ENCODE measurements at places on chromosomes 4 and X.

DNA sequence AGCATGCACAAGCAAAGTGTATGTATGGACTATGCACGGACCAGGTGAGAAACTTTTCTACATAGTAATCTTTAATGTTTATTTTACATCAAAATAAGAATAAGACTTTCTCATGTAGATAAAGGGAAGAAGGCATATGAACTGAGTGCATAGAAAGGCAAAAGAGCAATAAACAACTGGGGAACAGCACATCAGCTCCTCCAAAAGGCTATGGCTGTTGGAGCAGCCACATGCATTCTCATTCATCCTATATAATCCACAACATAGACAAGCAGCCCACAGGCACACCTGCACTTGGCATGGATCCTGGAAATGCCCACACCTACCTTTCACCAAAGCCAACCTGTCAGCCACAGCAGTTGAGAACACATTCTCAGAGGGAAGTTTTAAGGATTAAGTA, 586.9 kb upstream of the INTU start:
- DNase-seq: no peak

- DNase-seq: no peak
These were observed 143.6 kb downstream of the APBB2 start for GRCh38 chr4:41070516-41071281.

GRCh38 chrX:120671963-120672362, 42.1 kb upstream of the C1GALT1C1 start:
- DNase-seq: no peak

- DNase-seq: no peak
These were observed 27.8 kb upstream of the BMP2K start for GRCh38 chr4:78748381-78748780.

- DNase-seq: no peak
These were observed 48.6 kb downstream of the FAM53A start for GRCh38 chr4:1635464-1635863.

DNA sequence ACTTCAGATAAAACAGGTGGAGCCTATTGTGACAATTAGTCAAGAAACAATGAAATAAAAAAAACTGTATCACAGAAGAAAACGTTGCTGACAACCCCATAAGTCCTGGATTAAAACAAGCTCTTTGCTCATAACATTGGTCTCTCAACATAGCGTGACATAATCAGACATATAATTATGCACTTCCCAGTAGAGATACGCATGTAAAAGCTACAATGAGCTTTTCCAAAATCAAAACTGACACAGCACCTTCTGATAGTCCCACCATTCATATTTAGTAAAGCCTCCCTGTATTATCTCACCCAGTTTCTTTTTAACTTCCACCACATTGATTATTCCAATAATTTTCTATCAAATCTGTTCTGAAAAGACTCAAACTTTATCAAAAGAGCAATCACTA, 372.1 kb upstream of the SMIM31 start:
- DNase-seq: no peak

GRCh38 chrX:20971250-20971649, 403.0 kb upstream of the CNKSR2 start:
- DNase-seq: no peak

DNA sequence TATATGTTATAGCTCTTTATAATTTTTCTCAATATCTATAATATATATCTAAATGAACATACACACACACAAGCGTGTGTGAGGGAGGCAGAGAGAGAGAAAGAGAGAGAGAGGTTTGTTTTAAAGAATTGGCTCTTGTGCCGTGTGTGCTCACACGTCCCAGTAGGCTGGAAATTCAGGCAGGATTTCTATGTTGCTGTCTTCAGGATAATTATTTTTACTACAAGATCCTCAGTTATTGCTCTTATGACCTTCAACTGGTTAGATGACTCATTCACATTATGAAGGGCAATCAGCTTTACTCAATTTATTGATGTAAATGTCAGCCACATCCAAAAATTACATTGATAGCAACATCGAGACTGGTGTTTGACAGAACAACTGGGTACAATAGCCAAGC, 1520.7 kb upstream of the PCDH7 start:
- no peak for DNase-seq

DNA sequence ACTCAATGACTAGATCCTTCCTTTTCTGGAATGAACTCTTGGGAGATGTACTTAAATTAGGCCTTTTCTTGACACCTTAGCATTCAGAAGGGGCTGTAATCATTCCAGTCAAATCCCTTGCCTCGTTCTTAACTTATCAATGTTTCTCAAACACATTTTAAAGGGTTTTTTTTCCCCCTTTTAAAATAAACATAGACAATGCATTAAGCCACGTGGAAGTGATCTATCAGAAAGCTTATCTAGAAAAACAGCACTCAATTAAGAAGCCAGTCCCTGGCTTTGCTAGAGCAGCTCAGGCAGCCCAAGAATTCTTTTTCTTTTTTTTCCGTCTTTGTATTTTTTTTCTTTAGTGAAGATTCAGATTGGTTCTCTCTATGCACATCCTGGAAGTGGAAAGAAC, 118.2 kb downstream of the PCDH7 start:
- no peak for DNase-seq

DNA sequence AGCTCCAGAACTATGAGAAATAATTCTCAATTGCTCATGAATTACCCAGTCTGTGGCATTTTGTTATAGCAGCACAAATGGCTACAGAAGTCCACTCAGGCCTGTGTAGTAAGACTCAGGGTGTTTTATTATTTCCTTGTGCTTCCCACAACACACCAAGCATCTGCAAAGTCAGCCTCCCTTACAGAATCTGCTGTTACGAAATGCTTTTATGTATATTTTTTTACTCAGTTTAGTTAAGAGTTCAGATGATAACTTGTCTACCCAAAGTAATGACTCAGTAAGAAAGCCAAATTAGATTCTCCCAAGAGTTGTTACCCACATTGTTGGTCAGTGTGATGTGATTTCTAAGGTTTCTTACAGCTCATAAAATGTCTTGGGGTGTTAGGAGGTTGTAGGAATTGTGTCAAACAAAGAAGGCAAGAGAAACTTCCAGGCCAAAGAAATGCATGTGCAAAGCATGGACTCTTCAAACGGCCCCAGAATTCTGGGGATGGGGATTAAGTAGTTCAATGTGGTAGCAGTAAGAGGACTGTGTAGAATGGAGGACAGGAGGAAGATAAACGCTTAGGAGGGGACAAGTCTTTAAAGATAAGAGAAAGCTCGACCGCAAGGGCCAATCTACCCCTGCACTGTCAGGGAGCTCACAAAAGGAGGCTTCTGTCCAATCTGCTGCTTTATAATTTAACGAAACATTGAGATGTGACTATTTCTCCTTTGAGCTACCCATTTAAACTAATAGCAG, 35.4 kb upstream of the TMEM184C start:
- DNase-seq: no peak

- no peak for DNase-seq
These were observed 13.1 kb upstream of the KIAA0232 start for GRCh38 chr4:6769233-6769988.

GRCh38 chr4:41363384-41363981, 106.8 kb downstream of the UCHL1 start:
- no peak for DNase-seq

GRCh38 chrX:7090641-7091040, 56.9 kb upstream of the STS start:
- no peak for DNase-seq

DNA sequence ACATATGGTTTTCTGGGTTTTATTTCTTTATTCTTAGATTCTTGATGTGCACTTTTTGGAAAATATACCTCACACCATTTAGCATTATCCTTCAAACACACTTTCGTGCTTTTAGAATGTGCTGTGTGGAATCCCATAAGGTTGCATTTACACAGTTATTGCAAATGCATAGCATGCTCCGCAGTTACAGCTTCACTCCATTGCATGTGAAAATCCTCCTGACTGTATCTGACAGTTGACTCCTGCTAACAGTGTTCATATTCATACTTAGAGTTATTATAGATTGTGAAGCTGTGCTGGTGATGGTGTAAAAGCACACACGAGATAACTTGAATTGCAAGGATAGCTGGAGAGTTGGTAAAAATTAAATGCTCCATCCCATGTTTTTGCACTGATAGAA, 811.5 kb upstream of the TENM3 start:
- no peak for DNase-seq

DNA sequence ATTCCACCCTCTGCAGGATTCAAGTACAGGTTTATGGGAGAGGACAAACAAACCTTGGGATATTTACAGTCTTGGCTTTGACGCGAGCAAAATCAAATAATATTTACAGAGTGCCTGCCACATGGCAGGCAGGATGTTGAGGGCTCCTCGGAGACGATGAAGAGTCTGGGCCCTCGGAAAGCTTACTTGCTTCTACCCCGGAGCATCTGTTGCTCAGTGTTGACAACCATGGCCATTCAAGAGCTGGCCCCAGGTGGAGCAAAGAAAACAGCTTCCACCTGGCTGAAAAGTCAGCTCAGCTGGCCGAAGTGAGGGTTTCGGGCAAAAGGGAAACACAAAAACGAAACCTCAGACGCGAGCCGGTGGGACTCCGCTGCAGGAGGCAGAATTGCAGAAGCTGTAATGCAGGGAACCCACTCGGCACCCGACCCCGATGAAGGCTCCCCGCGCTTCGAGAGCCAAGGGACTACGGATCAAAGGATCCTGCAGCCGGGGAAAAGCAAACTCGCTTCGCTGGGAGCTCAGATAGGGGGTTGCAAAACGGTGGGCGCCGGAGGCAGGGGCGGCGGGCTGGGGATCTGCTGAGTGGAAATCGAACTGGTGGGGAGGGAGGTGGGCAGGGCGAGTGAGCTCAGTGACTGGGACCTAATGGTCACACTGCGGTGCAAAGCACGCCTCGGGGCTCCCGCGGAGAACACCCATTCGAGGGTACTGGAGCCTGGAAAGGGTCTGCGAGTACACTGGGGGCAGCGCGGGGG, 805 bp downstream of the ATP8A1 start:
- DNase-seq: peak; percentile 34

DNA sequence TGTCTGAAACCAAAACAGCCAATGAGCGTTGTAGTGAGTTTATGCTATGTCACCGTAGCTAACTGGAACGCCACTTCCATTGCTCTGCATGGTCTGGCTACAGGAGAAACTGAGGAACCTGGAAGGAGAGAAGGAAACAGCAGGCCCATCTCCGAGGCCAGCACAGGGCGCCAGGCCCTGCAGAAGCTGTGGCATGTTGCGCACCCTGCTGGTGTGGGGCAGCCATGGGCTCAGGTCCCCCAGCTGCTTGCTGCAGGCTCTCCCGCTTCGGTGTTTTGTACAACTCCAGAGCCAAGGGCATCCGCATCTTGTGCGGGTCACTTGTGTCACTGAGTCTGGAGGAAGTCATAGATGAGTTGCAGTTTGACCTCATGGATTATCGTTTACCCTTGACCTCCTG, 89.2 kb downstream of the AFAP1 start:
- no peak for DNase-seq

DNA sequence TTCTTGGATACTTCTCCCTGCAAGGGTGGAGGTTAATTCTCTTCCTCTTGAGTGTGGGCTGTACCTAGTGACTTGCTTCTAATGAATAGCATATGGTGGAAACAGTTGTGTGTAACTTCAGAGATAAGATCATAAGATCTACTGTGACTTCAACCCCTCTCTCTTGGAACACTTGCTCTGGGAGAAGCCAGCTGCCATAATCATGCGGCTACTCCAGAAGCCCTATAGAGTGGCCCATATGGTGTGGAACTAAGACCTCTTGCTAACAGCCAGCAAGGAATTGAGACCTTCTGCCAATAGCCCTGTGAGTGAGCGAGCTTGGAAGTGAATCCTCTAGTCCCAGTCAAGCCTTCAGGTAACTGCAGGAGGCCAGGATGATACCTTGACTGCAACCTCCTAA, 81.1 kb downstream of the RBMX2 start:
- DNase-seq: no peak

DNA sequence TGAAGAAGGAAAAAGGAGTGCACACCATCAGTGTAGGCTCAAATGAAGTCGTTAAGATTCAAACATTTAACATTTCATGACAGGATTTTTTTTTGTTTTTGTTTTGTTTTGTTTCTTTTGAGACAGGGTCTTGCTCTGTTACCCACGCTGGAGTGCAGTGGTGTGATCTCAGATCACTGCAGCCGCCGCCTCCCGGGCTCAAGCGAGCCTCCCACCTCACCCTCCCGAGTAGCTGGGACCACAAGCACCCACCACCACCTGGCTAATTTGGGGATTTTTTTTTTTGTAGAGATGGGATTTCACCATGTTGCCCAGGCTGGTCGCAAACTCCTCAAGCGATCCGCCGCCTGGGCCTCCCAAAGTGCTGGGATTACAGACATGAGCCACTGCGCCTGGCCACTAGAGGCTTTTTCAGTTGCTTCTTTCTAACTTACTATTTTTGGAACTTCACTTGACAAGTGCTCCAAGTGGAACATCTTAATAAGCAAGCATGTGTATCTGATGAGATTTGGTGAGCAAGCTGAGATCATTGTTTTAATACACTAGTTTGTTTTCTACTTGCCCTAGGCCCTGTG, 78.9 kb upstream of the CNKSR2 start:
- no peak for DNase-seq

DNA sequence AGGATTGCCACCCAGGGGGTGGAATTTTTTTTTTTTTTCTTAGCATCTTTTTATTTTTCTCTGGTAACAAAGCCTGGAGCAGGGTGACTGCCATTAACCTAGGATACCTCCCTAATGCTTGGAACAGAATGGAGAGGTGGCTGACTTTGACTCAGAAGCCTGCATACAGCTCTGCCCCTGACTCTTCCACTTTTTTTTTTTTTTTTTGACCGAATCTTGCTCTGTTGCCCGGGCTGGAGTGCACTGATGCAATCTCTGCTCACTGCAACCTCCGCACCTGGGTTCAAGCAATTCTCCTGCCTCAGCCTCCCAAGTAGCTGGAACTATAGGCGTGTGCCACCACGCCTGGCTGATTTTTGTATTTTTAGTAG, 341 bp upstream of the SLC2A9 start:
- DNase-seq: no peak

- DNase-seq: no peak
These were observed 158.8 kb downstream of the RBM46 start for GRCh38 chr4:154939851-154940250.

- no peak for DNase-seq
These were observed 26.8 kb downstream of the AMELX start for GRCh38 chrX:11319806-11320520.

- no peak for DNase-seq
These were observed at the start of gene RUFY3 for GRCh38 chr4:70721747-70722146. RUFY3 (plus strand) TSS chr4:70721964; CDS start chr4:70722574, 610 bp downstream.

DNA sequence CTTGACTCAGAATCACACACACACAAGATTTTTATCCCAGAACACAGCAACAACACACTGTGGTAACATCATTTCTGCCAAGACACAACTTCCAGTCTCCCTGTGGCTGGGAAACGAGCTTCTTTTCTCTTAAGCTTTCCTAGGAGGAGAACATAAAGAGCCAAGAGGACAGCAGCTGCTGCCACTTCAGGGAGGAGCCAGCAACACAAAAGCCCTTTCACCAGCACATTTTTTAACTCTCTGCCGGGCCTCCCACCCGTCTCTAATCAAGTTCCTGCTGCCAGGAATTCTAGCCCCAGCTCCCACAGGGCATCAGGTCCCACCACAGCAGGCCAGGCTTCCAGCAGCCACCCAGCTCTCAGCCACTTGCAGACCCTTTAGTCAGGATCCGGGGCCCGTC, 22.4 kb downstream of the FAT1 start:
- no peak for DNase-seq

- no peak for DNase-seq
These were observed 1569.3 kb downstream of the PCDH18 start for GRCh38 chr4:135963009-135963408.

GRCh38 chrX:39814391-39814790, 283.4 kb downstream of the BCOR start:
- peak; percentile 22 for DNase-seq

Measured in stimulated activated CD4-positive, alpha-beta T cell treated with anti-CD3 and anti-CD28 coated beads, Interleukin-4, amount 100 ng/mL, for 1 hour (primary cell).